ENCODE measurements at places on chromosomes 4 and X.

GRCh38 chr4:177729681-177730080, 287.4 kb upstream of the AGA start:
- no peak for DNase-seq

DNA sequence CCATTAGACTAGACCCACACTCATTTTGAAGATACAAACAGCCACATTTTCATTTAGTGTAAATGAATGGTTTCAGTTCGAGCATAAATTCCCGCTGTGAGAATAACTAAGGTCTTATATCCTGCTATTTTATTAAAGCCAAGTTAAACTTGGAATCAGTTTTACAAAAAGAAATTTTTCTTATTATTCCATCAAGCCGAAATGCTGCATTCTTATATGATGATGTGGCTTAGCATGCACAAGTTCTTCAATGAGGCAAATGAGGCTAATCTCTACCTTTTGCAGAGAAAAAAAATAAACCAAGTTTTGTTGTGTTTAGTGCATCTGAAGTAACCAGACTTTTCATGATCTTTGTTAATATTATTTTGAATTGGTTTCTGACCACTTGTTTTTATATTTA, 953.9 kb upstream of the PCDH10 start:
- no peak for DNase-seq

DNA sequence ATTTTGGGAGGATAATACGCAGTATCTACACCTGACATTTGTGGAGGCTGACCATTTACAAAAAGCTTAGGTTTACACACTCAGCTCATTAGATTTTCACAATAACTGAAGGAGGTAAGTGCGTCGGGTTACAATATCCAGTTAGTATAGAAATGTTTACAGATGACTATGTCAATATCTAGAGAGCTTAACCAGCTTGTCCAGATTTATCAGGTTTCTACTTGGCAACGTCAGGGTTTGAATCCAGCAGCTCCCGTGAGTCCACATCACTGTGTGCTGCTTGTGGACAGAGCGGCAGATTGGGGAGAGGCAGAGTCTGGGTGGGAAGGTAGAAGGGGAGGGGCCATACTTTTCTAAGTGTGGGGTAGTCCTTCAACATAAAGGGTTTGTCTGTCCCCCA, 28.3 kb downstream of the ARHGAP10 start:
- no peak for DNase-seq

DNA sequence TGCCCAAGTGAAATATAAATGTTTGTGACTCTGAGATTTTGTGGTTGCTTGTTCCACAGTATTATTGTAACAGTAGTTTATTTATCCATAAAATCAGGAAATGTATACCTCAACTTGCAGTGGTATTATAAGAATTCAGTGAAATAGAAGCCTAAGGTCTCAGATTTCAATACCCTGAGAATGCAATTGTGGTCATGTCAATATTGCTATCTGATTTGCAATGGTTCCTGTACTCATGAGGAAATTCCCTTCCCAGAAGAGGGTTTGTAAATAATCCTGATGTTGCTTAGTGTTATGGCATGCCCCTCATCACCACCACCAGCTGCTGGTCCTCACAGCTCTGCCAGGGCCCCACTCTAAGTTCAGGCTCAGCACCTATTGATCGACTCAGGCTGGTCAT, 67.8 kb downstream of the SLC34A2 start:
- DNase-seq, result no peak

DNA sequence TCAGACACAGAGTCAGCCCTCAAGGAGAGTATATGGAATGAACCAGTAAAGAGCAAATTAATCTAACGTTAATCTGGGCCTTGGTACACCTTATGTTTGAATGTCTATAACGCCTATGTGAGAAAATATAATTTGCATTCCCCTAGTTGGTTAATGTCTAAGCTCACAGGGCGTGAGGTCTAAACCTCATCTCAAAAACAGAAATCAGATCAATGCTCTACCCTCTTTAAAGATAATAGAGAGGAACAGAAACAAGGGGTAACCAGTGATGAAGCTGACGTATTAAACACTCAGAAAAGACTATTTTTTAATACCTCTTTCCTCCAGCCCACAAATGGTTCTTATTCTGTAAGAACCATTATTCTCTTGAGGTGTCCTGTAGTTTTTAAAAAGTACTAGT, 369.2 kb upstream of the NOCT start:
- DNase-seq, result no peak

- DNase-seq, result no peak
Measured at GRCh38 chr4:57042711-57043169, 64.0 kb downstream of the POLR2B start.

- no peak for DNase-seq
Measured at GRCh38 chr4:152014280-152014679, 253.5 kb upstream of the GATB start.

GRCh38 chr4:150355858-150356455, 226.0 kb upstream of the MAB21L2 start:
- DNase-seq, result no peak

DNA sequence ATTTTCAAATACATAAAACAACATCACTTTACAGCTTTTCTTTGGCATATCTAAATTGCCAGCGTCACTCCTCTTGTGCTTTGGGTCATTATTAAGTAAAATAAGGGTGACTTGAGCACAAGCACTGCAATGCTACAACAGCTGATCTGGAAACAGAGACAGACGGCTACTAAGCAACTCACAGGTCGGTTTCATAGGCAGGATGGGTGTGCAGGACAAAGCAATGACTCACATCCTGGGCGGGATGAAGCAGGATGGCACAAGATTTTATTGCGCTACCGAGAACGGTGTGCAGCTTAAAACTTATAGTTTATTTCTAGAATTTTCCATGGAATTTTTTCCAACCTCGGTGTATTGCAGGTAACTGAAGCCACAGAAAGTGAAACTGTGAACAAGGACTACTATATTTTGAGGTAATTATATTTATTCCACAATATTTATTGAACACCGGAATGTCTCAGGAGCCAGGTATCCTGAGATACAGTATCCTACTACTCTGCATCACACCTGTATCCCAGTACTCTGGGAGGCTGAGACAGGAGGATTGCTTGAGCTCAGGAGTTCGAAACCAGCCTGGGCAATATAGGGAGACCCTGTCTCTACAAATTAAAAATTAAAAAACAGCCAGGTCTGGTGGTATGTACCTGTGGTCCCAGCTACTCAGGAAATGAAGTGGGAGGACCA, 215.5 kb downstream of the APBB2 start:
- DNase-seq, result no peak

DNA sequence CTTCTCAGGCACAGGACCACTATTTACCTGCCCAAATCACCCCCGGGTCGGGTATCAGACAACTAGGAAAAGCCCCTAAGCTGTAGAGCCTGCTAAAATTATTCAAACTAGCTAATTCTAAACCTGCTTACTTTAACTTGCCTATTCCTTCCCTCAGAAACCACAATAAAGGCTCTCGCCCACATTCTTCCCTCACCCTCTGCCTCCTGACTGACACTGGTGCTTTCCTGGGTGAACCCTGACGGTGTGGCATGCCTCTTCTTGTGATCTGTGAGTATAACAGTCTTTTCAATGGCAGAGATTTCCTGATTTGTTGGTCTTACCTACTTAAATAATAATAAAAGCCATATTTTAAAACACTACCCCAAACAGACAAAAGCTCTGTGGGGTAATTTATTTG, 242.1 kb upstream of the ZCCHC13 start:
- DNase-seq, result no peak

GRCh38 chrX:130637591-130637990, 235.8 kb downstream of the RBMX2 start:
- DNase-seq, result no peak

DNA sequence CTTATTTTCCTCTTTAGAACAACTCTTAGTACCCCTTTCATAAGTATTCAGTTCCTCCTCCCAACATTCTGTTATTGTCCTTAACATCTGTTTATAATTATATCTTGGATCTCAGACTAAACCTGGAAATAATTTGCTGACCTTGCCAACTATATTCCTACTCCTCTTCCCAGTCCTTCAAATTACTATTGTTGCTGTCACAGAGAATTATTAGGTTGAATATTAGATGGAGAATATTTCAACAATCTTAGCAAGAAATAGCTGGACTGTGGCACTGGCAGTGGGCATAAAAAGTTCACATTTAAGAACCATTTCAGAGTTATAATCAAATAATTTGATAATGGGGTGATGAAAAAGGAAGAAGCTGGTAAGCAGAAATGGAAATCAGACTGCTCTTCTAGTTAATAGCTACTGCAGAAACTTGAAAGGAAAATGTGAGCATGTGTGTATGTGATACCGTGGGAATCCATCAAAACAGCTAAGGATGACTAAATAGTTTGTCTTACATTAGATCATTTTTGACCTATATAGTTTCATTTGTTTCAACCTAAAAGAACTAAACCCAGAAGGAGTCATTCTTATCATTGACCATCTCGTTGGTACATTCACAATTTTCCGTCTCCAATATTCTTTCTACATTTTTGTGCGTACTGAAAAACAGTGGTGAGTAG, 43.3 kb upstream of the PRDM8 start:
- peak; percentile 8 for DNase-seq

DNA sequence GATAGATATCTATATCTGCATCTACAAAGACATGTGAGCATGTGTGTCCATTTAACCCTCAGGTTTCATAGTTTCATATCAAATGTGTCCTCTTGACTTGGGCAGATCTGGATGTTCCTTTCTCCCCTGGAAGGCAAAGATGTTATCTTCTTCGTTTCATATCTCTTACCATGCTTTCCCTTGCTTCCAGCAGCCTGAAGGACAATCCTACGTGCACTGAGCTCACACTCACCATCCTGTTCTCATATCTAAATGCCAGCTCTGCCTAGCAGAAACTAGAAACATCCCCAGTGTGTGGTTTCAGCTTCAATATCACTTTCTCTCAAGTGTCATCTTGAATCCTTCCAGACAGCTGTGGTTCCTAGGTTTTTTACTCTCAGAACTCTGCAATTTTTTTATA, 66.2 kb downstream of the ZAR1 start:
- no peak for DNase-seq

- no peak for DNase-seq
Measured at GRCh38 chr4:165096776-165097175, 15.9 kb downstream of the TMEM192 start.

- DNase-seq, result no peak
Measured at GRCh38 chr4:169158861-169159260, 111.9 kb downstream of the SH3RF1 start.

- no peak for DNase-seq
Measured at GRCh38 chr4:1576304-1576960, 107.7 kb downstream of the FAM53A start.

- DNase-seq, result no peak
Measured at GRCh38 chr4:65861993-65862392, 191.7 kb upstream of the EPHA5 start.

- DNase-seq, result no peak
Measured at GRCh38 chrX:119150163-119151050, 22.8 kb upstream of the KIAA1210 start.

DNA sequence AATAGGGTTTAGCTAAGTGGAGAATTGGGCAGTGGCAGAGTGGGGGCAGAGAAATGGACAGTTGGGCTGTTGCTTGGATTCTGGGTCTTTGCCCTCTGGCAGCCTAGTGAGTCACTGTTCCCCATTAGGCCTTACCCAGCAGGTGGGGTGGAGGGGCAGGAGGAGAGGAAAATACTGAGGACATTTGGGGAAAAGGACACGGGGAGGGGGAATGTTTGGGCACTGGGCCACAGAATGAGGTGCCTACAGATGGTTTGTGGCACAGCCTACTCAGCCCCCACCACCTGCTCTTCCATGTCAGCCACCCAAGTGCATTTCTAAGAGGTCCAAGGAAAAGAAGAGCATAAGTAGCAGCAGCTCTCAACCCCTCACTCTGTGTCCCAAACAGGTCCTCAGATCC, 13.0 kb downstream of the SLC16A2 start:
- peak; percentile 55 for DNase-seq

DNA sequence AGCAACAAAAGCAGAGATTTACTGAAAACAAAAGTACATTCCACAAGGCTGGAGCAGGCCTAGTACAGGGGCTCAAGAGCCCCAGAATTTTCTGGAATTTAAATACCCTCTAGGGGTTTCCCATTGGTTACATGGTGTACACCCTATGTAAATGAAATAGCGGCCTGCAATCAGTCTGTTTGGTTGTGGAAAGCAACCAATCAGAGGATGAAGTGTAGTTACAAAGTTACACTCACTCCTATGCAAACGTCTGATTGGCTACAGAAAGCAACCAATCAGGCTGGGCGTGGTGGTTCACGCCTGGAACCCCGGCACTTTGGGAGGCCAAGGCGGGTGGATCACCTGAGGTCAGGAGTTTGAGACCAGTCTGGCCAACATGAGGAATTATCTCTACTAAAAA, 13.8 kb upstream of the TXLNG start:
- no peak for DNase-seq

DNA sequence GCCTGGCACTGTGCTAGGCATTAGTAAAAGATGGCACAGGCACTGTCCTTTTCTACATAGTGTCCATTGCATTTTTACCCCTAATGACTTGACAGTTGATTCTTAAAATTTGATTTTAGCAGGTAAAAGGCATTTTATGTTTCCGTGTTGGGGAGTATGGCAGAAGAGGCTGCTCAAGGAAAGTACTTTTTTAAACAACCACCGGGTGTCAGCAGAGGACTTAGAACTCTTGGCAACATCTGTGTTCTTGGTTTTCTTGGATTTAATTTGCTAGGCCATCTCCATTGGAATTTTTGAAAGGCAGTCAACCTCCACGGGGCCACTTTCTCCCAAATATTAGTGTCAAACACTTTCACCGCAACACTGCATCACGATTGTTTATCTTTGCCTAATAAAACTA, 102.9 kb downstream of the TSPAN7 start:
- DNase-seq, result peak; percentile 15

GRCh38 chrX:109739625-109740432, 6.8 kb upstream of the ACSL4 start:
- DNase-seq, result no peak

GRCh38 chr4:41432881-41433280, 105.1 kb upstream of the LIMCH1 start:
- no peak for DNase-seq

DNA sequence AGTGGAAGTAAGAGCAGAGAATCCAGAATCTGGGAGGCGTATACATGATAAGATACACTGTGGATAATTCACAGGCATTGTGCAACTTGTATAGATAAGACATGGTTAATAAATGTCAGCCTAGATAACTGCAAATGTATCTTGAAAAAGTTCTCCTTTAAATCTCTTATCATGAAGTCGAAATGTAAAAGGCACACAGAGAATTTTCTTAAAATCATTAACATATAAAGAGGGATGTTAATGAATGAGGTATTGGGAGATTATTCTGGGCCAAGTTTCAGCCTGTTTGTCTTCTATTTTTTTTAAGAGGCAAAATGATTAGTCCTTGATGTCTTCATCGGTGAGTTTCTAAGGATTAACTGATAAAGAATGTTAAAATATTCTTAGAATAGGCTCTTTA, 835 bp downstream of the TDO2 start:
- DNase-seq, result no peak

DNA sequence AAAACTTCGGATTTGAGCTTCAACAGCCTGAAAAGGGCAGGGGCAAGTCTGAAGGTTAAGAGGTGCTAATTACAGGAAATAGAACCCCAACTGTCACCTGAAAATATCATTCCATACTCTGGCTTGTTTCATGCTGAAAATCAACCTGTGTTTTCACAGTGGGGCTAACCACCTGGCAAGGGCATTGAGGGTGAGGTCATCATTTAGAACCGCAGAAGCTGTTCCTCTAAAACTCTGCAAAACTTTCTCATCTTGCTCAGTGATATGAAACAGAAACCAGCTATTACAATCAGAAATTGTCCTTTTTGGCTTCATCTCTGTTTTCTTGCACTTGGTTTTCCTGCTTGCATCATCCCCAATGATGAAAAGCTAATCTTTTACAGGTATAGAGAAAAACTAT, 247.6 kb downstream of the DCLK2 start:
- no peak for DNase-seq

Measured in DMS 273 treated with DMSO at 0.1 percent for 48 hours (cell line).